DMS 273 treated with DMSO at 0.1 percent for 48 hours (cell line): ENCODE measurements at places on chromosomes 13 and 19.
A peak's percentile ranks its signal among the peaks of the same experiment; 100 is the strongest.

DNA sequence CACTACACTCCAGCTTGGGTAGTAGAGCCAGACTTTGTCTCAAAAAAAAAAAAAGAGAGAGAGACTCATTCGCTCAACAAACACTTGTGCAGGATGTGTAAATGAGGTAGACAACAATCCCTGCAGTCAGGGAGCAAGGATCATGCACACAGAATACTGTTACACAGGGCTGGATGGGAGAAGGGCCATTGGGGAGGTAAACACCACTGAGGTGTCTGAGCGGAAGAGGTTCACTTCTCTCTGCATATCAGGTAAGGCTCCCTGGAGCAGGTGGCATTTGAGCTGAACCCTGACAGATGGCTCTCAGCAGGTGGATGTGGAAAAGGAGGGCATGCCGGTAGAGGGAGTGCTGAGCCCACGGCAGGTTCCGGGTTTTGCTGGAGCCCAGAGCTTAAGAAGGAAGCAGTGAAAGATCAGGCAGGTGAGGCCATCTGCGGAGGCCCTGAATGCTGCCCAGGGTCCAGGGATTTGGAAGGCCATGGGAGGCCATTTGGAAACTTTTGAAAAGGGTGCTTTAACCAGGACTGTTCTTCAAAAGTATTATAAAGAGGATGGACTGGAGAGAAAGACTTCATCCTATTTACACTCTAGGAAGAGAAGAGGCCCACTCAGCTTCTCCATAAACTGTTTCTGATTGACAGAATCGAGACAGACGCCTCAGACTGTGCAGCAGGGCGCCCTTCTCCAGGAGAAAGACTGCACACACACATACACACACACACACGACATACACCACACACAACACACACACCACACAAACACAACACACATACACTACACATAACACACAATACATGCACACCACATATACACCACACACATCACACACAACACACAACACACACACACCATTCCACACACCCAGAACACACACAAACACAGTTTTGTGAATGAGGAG lies 199.4 kb downstream of the USP12 start:
- peak; percentile 8 for DNase-seq

DNA sequence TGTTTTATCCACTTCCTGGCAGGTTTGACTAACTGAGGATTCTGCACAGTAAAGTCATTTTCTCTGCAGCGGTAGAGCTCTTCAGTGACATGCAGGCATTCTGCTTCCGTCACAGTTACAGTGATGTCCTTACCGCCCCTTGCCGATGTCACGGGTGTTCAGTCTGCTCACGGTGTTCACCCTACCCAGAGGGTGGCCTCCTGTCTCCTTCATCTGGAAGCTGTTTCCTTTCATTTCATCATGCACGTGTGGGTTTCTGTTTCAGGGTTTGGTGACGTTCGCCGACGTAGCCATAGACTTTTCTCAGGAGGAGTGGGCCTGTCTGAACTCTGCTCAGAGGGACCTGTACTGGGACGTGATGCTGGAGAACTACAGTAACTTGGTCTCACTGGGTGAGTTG lies 33.4 kb downstream of the ZNF331 start:
- DNase-seq: no peak

GRCh38 chr13:23983671-23984070 lies 86.4 kb upstream of the C1QTNF9B start:
- DNase-seq: no peak

GRCh38 chr13:95485045-95485517 lies 67.4 kb upstream of the CLDN10 start:
- DNase-seq: no peak

DNA sequence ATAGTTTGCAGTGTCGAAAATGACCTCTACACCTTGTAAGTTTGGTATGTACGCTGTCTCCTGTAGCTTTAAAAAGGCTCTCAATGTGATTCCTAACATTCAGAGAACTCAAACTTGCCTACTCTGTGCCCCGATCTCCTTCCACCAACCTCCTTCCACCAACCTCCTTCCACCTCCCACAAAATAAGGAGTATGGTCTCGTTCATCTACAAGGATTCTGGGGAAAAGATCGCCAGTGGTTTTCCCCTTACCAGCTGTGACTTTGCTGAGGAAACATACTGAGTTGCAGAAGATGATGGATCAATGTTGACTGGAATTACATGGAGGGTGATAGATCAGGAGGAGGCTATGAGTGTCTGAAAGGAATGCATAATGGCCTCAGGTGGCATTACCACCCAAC lies 16.0 kb downstream of the MYO16 start:
- no peak for DNase-seq

GRCh38 chr13:21297447-21297846 lies 121.0 kb downstream of the MRPL57 start:
- no peak for DNase-seq

DNA sequence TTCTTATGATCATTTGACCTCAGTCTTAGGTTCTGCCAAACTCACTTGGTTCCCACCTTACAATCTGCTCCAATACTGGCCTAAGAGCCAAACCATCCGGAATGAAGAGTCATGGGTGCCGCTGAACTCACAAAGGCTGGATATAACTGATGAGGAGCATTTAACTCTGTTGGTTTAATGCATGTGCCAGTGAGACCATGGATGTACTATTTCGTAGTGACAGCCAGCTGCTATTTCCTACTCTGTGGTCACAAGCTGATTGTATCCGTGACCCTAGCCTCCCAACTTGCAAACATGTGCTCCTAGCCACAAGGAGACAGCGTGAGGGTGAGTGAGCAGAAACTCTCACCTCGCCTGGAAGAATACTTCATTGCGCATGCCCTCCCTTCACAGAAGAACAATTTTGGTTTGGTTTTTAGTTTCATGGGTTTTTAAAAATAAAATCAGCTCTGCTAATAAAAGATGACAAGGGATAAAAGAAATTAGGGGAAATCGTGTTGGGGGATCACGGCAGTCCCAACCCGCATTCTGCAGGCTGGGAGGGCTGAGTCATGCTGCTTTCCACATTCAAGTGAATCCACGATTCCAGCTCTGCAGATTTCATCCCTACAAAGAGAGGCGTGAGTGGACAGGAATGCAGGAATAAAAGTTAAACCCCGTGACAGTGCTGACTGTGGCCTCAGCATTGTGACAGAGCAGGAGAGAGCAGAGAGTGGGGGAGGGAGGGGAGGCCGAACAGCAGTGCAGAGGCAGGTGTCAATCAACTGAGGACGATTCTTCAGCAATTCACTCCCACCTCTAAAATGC lies 66.8 kb upstream of the RAP2A start:
- no peak for DNase-seq

- DNase-seq: no peak
Observed at GRCh38 chr13:95937714-95938320, 115.4 kb downstream of the UGGT2 start.

GRCh38 chr13:29474991-29475390 lies 120.5 kb downstream of the SLC7A1 start:
- no peak for DNase-seq

DNA sequence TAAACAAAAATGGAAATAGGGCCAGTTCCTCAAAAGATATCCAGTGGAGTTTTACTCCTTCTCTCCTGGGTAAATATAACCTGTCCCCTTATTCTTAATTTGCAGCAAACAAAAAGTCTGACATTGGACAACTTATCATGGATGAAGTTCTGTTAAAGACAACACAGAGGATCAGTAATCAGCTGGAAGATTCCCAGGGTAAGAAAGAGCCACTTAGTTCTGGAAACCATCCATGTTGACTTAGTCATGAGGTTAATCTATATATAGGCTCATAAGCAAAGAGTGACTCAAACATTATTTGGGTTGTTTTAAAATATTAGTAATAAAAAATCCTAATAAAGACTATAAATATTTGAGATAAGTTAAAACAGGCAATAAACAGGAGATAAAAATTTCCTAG lies 40.5 kb upstream of the EBPL start:
- DNase-seq: no peak

GRCh38 chr19:3970808-3971598 lies at the start of gene DAPK3:
Gene DAPK3 (minus strand): TSS chr19:3971099. CDS start chr19:3969735, 1,364 bp downstream.
- DNase-seq: peak; percentile 96

GRCh38 chr19:47391510-47392223 lies 27.7 kb downstream of the MEIS3 start:
- DNase-seq: peak; percentile 31

- no peak for DNase-seq
Observed at GRCh38 chr19:44803442-44804428, 5.2 kb upstream of the BCAM start.

DNA sequence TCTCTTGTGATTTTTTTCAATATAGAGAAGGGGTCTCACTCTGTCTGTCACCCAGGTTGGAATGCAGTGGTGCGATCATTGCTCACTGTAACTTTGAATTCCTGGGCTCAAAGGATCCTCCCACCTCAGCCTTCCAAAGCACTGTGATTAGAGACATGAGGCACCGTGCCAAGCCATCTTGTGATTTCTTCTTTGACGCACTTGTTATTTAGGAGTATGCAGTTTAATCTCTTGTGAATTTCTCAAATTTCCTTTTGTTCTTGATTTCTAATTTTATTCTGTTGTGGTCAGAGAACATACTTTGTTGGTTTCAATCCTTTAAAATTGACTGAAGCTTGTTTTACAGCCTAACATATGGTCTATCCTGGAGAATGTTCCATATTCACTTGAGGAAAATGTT lies 14.5 kb downstream of the IPO5 start:
- no peak for DNase-seq

DNA sequence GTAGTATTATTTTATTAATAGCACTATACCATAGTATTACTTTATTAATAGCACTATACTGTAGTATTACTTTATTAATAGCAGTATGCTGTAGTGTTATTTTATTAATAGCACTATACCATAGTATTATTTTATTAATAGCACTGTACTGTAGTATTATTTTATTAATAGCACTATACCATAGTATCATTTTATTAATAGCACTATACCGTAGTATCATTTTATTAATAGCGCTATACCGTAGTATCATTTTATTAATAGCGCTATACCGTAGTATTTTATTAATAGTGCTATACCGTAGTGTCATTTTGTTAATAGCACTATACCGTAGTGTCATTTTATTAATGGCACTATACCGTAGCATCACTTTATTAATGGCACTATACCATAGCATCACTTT lies 191.8 kb downstream of the GPC6 start:
- no peak for DNase-seq

DNA sequence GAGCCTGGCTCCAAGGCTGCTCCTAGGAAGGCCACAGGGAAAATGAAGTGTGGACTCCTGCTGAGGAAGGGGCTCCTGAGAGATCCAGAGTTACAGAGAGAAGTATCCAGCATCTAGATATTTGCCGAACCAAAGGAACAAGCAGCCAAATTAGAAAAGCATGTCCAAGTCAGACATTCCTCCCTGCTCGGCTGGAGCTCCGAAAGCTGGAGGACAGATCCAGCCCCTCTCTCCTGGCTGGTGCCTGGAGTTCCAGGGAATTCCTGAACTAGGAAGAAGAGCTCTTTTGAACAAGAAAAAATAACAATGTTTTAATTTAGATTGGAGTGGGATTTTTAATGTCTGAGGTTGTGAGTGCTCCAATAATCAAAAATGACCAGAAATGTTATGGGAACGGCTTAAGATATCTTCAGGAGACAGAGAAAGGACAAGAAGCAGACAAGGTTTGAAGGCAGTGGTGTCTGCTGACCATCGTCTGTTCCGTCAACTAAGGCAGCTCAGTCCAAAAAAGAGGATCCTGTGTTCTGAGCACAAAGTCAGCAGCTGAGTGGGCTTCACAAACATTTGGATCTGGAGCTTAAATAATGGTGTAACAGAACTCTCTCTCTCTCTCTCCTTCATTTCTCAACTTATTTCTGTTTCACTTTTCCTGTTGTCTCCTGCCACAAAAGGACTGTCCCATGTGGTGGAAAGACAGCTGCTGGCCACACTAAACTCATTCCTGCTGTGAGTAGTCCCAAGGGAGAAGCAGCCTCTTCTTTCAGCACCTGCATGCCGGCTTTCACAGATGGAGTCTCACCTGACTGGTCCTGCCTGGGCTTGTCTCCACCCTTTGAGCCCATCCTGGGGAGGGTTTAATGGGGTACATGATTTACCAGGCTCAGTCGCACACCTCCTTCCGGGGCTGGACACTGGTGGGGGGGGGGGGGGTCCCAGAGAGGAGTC lies 31.5 kb upstream of the IRS2 start:
- no peak for DNase-seq

- DNase-seq: no peak
Observed at GRCh38 chr13:72005455-72005854, 138.5 kb upstream of the DACH1 start.

GRCh38 chr19:55146078-55146704 lies 2.8 kb downstream of the TNNT1 start:
- DNase-seq: no peak

DNA sequence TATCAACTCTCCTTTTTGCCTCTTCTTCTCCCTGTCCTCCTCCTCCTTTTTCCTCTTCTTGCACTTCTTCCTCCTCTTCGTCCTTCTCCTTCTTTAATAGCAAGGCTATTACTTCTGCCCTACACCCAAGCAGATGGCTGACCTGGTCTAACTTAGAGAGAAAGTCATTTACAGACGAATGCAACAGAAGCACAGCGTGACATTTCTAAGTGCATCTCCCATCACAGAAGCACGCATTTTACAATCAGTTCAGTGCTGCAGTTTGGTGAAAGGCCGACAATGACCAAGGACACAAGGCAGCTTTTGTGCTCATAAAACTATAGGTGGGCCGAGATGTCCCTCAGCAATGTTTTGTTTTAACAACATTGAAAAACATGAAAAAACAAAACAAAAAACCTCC lies 231.5 kb downstream of the FGF14 start:
- DNase-seq: no peak

- DNase-seq: no peak
Observed at GRCh38 chr13:110444226-110444653, 117.3 kb downstream of the RAB20 start.

- DNase-seq: no peak
Observed at GRCh38 chr19:38880882-38881609, 3.0 kb upstream of the RINL start.

DNA sequence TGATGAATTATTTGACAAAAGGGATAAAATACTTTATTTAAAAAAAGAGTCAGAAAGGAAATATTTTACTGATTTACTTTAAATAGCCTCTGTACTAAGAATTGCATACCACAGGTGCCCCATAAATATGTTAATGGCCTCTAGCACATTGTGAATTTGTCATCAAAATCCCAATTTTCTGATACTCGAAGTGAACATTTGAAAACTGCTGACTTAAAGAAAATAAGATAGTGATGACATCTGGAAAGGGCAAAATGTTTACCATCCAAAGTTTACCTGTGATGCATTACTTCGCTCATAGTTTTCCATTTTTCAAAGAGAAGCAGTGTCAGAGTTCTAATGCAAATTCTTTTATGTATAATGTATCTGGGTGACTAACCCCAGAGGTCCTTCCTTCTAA lies 455.4 kb downstream of the KLF5 start:
- DNase-seq: no peak

- DNase-seq: no peak
Observed at GRCh38 chr19:47421844-47422395, 2.6 kb upstream of the MEIS3 start.
